ENCODE measurements at places on chromosomes 6 and 20.

GRCh38 chr6:55153284-55153683 lies 21.0 kb upstream of the HCRTR2 start:
- DNase-seq = no peak

GRCh38 chr6:137378090-137378369 lies 116.2 kb downstream of the OLIG3 start:
- no peak for DNase-seq

DNA sequence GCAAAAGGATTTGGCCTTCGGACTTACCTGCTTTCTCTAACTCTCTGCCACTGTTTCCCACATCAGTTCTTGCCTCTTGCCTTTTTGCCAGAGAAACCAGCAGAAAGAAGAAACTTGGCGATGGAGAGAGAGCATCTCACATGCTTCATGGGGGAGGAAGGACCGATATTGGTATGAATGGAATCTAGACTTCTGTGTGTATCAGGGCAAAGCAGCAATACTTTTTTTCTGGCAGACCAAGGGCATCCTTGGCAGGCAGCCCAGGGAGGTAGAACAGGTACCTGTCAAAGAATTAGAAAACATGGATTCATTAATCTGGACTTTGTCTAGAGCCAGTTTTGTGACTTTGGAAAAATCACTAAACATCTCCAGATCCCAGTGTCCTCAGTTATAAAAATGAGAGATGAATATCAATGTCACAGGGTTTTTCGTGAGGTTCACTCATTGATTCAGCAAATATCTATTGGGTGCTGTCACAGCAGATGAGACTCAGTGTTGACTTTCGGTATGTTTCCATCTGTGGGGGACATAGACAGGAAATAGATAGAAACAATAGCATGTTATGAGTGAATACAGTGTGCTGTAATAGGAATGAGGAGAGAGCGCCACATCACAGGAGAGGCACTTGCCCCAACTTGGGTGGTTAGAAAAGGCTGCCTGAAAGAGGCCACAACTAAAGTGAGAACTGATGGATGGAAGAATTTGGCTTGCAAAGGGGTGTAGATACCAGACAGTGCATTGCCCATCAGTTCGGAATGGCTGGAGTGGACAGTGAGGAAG lies 114.1 kb downstream of the CD83 start:
- DNase-seq = no peak

GRCh38 chr6:134537146-134537555 lies 219.2 kb upstream of the SGK1 start:
- no peak for DNase-seq

DNA sequence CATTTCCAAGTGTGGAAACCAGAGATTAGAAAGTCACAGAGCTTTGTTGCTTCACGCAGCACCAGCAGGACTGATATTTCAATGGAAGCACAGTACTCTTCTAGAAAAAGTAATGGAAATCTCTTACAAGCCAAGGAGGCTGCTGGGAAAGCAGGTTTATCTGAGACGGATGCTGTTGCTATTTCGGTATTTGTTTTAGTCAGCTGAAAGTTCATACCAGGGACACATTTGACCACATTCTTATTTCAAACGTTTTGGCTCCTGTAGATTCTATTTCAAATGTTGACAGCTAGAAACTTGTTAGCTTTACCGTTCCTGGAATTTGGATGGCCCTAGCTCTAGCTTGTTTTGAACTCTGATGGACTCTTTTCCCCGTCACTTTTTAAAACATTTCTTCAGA lies 3.7 kb upstream of the TMEM242 start:
- no peak for DNase-seq

GRCh38 chr6:6738922-6739716 lies 150.6 kb downstream of the LY86 start:
- no peak for DNase-seq

DNA sequence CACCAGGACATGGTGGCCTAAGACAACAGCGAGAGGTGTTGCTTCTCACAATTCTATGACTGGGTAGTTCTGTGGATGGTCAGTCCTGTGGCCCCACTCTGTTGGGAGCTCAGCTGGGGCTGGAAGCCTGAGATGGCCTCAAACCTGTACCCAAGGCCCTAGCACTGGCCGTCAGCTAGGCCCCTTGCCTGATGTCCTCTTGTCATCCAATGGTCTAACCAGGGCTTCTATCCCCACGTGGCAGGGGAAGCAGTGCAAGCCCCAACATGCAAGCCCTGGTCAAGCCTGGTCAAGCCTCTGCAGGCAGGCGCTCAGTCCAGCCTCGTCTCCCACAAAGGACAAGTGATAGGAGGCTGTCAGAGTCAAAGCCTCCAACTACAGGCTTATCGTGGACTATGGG lies 196.5 kb upstream of the CST7 start:
- no peak for DNase-seq

DNA sequence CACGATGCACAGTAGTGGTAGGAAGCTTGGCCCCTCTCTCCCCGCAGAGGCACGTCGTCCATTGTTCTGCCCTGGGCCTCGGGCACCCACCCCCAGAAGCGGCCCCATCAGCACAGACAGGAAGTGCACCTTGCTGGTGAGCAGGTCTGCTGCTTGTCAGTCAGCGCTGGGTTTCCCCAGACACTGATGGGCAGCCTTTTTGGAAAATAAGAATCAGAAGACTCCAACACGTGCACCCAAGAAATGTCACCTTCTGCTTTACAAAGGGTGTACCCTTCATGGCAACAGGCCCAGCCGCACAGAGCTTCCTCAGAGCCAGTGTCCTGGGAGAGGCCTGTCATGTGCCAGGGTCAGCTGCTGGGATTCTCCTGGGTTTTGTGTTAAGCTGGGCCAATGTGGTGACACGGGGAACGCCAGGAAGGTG lies 34.7 kb upstream of the IRF4 start:
- DNase-seq = no peak

GRCh38 chr6:30547454-30547853 lies 8.8 kb downstream of the GNL1 start:
- DNase-seq = no peak

DNA sequence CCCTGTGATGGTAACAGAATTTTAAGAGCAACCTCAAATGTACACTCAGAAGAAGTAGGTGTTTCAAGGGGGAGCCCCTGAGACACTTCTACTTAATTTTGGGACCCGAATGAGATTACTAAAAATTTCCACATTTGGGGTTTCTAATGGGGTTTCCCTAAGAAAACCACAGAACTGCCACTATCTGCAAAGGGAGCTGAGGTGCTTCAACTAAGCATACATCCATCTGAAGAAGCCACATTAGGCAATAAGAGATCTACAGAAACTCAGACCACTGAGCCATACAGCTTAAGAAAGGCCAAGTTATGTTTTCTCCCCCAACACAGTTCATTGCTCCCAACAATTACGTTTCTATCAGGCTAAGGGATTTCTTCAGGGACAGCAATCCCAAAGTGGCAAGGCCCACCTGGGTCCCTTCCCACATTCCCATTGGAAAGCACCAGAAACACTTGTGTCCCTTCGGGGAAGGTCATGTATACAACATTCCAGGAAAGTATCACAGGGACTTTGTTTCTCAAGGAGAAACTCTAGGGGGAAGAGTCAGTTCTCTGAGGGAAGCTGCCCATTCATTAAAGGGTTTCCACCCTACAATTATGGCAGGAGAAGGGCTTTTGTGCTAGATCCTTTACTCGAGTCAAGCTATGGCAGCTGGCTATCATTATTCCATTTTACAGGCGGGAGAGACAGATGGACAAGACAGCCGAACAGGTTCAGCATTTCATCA lies 5.0 kb downstream of the BCL2L1 start:
- no peak for DNase-seq

DNA sequence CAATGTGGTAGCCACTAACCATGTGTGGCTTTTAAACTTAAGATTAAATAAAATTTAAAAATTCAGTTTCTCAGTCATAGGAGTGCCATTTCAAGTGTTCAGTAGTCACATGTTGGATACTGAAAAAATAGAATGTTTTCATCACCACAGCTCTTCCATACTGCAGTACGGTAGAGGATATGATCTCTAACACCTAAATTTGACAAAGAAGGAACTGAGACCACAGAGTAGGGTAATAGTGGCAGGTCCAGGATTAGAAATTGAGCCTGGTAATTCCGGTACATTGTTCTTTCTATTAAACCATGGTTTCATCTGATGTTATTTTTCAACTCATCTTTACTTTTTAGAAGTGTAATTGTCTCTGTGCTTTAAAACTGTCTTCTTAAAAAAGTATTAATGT lies 104.0 kb downstream of the CD2AP start:
- DNase-seq = no peak

GRCh38 chr20:46464451-46464850 lies 48.9 kb downstream of the ZNF334 start:
- no peak for DNase-seq

DNA sequence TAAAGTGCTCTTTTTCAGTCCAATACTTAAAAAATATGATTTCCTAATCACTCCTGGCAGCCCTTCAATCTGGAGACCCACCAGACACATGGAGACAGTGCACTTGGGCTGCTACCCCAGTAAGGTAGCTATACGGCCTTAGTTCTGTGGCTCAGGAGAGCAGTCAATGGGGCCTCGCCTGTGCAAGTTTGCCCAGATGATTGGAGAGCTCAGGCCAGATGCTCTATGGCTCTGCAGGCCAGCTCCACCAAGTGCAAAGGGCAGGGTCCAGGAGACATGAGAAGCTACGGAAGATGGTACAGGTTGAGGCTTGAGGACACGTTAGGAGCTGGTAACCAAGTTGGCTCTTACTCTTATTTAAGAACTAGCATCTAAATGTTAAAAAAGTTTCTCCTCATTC lies 30.7 kb downstream of the STK38 start:
- DNase-seq = no peak

GRCh38 chr6:100488244-100488643 lies 23.5 kb upstream of the SIM1 start:
- no peak for DNase-seq

GRCh38 chr20:44958276-44958675 lies 1.9 kb downstream of the TOMM34 start:
- DNase-seq = no peak

DNA sequence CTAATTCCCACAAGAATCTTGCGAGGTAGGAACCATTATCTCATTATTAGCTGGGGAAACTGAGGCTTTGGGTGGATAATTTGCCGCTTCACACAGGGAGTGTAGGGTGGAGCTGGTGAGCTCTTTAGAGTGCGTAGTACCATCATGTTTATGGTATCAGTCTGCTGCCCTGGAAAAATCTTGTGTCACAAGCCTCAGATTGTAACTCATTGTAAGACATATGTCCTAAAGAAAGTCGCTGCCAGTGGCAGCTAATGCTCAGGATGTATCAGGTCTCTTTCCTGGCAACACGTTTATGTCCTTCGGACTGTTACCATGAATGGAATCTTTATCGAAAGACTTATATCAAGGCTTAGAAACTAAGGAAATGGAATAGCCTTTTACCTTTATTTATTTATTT lies 1.9 kb downstream of the ZFAND3 start:
- DNase-seq = no peak
